HepG2 (cell line): ENCODE measurements at places on chromosomes 5 and 9. TPM values are rescaled to one million over a fixed set of nuclear protein-coding genes. Genes with fewer than 3 reads are reported as not detected.

DNA sequence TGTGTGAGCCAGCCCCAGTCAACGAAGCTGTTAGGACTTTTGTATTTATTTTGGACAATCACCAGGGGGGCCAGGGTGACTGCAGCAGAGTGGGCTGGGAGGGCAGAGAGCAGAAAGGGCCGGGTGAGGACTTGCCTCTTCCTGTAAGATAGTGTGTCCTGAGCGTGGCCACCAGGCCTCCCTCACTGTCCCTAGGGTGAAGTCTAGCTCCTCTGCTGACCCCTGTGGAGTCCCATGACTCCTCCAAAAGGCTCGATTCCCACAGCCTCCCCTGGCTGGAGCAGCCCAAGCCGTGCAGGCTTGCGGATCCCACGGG lies 147.8 kb downstream of the RXRA start:
- no peaks in the 10 kb centered on the region for H3K36me3 ChIP-seq
- no peaks in the 10 kb centered on the region for H3K4me1 ChIP-seq
- H3K27ac ChIP-seq = no peak overlapping the region
- peaks cover 45% of the 10 kb centered on the region; the same call in 2 of the 3 replicates for H3K27me3 ChIP-seq

DNA sequence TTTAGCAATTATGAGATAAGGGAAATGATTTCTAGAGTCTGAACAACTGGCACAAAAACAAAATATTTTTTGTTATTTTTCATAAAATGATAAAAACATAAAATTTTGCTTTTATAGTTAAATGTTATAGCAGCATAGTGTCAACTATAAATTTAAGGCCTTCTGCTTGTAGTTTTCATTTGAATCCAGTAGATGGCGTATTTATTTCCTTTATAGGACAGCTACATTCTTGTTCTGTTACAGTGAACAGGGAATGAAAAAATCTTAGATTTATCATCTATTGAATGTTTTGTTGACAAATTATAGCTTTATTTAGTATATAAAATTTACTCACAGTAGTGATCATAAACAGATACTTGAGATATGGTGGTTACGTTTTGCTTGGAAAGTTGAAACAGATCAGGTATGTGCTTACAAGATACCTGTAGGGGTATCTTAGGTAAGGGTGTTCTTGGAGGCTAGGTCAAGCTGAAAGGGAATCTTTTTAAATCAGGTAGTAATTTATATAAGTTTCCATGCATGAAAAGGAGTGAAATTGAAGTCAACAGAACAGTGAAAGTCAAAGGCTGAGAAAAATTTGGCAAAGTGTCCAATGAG lies 239.3 kb upstream of the GRIN3A start:
- H3K27ac ChIP-seq = no peak overlapping the region
- no peak overlapping the region for H3K4me3 ChIP-seq
- no peaks in the 10 kb centered on the region for H3K36me3 ChIP-seq
- H3K4me1 ChIP-seq = no peaks in the 10 kb centered on the region
- H3K27me3 ChIP-seq = no peaks in the 10 kb centered on the region

GRCh38 chr5:61966296-61966955 lies 339.6 kb upstream of the KIF2A start:
- no peak overlapping the region for H3K4me3 ChIP-seq
- H3K4me1 ChIP-seq = no peaks in the 10 kb centered on the region

- DNase-seq = no peak
- peaks cover 16% of the 10 kb centered on the region for H3K36me3 ChIP-seq
- H3K4me3 ChIP-seq = no peak overlapping the region
- no peaks in the 10 kb centered on the region for H3K27me3 ChIP-seq
- peaks cover 7% of the 10 kb centered on the region; the same call in 1 of the 2 replicates for H3K4me1 ChIP-seq
- no peak overlapping the region for H3K27ac ChIP-seq
Measured at GRCh38 chr9:97906236-97906831, 16.0 kb downstream of the TRMO start.

GRCh38 chr9:30075451-30076199 lies 2308.8 kb upstream of the ACO1 start:
- H3K4me1 ChIP-seq = no peaks in the 10 kb centered on the region
- peak; percentile 1 for DNase-seq
- H3K4me3 ChIP-seq = no peak overlapping the region
- H3K27ac ChIP-seq = no peak overlapping the region
- no peaks in the 10 kb centered on the region for H3K36me3 ChIP-seq

- no peak overlapping the region for H3K27ac ChIP-seq
- no peaks in the 10 kb centered on the region for H3K27me3 ChIP-seq
- DNase-seq = peak; percentile 15
- H3K36me3 ChIP-seq = peaks cover 48% of the 10 kb centered on the region
- no peak overlapping the region for H3K4me3 ChIP-seq
Measured at GRCh38 chr5:76604838-76605237, 18.4 kb downstream of the F2RL2 start.

GRCh38 chr5:169024421-169024820 lies 276.5 kb downstream of the SLIT3 start:
- H3K36me3 ChIP-seq = no peaks in the 10 kb centered on the region
- no peaks in the 10 kb centered on the region for H3K4me1 ChIP-seq
- no peak overlapping the region for H3K27ac ChIP-seq
- peaks cover 11% of the 10 kb centered on the region; the same call in 1 of the 3 replicates for H3K27me3 ChIP-seq
- no peak for DNase-seq

DNA sequence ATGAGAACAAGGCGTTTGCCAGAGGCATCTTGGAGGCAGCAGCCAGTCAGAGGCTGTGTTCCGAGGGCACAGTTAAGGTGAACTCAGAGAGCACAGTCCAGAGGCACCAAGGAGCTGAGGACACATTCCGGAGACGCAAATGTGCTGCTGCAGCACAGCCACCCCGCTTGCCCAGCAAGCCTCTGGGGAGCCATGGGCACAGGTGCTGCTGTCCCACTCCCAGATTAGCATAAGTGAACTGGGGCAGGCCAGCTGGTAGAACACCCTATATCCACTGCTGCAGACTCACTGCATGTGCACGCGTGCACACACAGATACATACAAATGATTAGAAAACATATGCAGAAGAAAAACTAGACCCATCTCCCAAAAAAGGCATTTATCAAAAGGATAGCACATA lies 164.5 kb downstream of the EBF1 start:
- H3K4me3 ChIP-seq = no peak overlapping the region
- no peaks in the 10 kb centered on the region for H3K36me3 ChIP-seq
- no peaks in the 10 kb centered on the region for H3K4me1 ChIP-seq
- H3K27me3 ChIP-seq = peaks cover 3% of the 10 kb centered on the region; the same call in 1 of the 3 replicates
- DNase-seq = no peak

- H3K4me3 ChIP-seq = no peak overlapping the region
- DNase-seq = no peak
- H3K27ac ChIP-seq = no peak overlapping the region
- no peaks in the 10 kb centered on the region for H3K4me1 ChIP-seq
Measured at GRCh38 chr5:116970318-116970717, 395.7 kb upstream of the SEMA6A start.

- H3K27ac ChIP-seq = no peak overlapping the region
- no peaks in the 10 kb centered on the region for H3K27me3 ChIP-seq
- H3K4me3 ChIP-seq = no peak overlapping the region
- DNase-seq = peak; percentile 21
- no peaks in the 10 kb centered on the region for H3K36me3 ChIP-seq
- H3K4me1 ChIP-seq = peaks cover 40% of the 10 kb centered on the region
Measured at GRCh38 chr5:56314529-56314928, 81.4 kb upstream of the ANKRD55 start.

- H3K4me1 ChIP-seq = no peaks in the 10 kb centered on the region
- H3K27ac ChIP-seq = no peak overlapping the region
- no peak for DNase-seq
- H3K4me3 ChIP-seq = no peak overlapping the region
- H3K36me3 ChIP-seq = no peaks in the 10 kb centered on the region
Measured at GRCh38 chr5:97499605-97500004, 316.6 kb upstream of the RIOK2 start.

- no peak for DNase-seq
- H3K4me3 ChIP-seq = no peak overlapping the region
- H3K27me3 ChIP-seq = no peaks in the 10 kb centered on the region
- no peak overlapping the region for H3K27ac ChIP-seq
Measured at GRCh38 chr5:10518347-10518746, 45.5 kb upstream of the ANKRD33B start.

DNA sequence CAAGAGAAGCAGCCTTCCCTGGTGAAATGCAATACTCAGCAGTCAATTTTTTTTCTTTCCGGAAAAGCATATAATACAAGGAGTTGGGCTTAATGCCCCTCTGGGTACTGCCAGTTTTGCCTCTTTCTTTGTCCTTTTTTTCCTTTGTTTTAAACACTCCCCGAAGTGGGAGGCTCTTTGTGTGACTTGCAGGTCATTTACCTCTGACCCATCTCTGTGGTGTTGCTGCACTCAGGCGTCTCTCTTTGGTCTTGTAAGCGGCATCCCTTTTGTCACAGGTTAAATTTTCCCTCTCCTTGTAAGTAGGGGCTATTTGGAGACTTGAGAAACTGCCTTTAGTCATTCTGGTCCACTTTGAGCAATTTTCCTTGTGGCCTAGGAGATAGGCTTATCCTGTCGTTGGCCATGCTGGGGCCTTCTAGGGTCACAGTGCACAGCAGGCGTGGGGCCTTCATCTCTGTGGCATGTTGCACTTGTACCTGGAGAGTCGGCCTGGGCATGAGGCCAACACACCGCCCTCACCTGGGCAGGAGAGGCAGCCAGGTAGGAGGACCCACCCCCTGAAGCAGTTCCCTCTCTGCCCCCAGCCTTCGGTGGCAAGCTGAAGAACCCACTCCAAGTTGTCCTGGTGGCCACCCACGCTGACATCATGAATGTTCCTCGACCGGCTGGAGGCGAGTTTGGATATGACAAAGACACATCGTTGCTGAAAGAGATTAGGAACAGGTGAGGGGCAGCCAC lies 27.7 kb upstream of the CTSL start:
- no peaks in the 10 kb centered on the region for H3K4me1 ChIP-seq
- H3K27ac ChIP-seq = no peak overlapping the region
- no peak overlapping the region for H3K4me3 ChIP-seq
- H3K27me3 ChIP-seq = no peaks in the 10 kb centered on the region

- no peaks in the 10 kb centered on the region for H3K36me3 ChIP-seq
- H3K27ac ChIP-seq = no peak overlapping the region
- H3K4me1 ChIP-seq = no peaks in the 10 kb centered on the region
- no peak for DNase-seq
Measured at GRCh38 chr9:16535555-16535954, 334.9 kb downstream of the BNC2 start.

DNA sequence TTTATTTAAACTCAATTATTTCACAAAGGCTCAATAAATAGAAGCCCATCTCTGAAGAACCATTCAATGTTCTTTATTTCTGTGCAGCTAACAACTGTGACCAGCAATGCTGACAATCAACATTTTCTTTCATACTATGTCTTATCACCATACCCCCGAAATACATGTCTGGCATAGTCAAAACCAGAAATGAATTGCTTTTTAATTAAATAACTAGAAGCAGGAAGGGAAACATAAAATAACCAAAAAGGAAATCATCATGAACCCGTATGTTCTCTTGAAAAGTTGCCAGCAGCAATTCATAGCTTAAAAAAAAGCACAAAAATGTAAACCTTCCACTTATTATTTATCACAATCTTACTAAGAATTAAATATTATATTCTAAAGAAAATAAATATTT lies 212.4 kb downstream of the TMEM232 start:
- no peak overlapping the region for H3K27ac ChIP-seq
- H3K36me3 ChIP-seq = no peaks in the 10 kb centered on the region
- H3K27me3 ChIP-seq = no peaks in the 10 kb centered on the region
- DNase-seq = no peak
- H3K4me1 ChIP-seq = no peaks in the 10 kb centered on the region

DNA sequence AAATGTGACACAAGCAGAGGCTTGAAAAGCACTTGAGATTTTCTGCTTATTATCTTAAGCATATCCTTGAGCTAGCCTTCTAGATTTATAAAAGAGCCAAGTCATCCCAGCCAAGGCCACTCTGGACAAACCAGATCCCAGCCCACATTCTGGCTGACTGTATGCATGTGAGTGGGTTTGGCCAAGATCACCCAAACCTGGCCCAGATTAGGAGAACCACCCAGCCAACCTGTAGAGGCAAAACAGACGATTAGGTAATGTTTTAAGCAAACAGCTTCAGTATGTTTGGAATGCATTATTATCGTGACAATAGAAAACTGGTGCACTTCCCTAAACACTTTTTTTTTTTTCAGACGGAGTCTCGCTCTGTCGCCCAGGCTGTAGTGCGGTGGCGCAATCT lies 151.9 kb downstream of the SPATA31D1 start:
- H3K4me1 ChIP-seq = no peaks in the 10 kb centered on the region
- H3K4me3 ChIP-seq = no peak overlapping the region
- DNase-seq = no peak
- no peak overlapping the region for H3K27ac ChIP-seq
- H3K27me3 ChIP-seq = no peaks in the 10 kb centered on the region
- H3K36me3 ChIP-seq = no peaks in the 10 kb centered on the region

- DNase-seq = no peak
- H3K4me1 ChIP-seq = no peaks in the 10 kb centered on the region
Measured at GRCh38 chr9:69818750-69819345, 1.8 kb upstream of the CFAP95 start.

DNA sequence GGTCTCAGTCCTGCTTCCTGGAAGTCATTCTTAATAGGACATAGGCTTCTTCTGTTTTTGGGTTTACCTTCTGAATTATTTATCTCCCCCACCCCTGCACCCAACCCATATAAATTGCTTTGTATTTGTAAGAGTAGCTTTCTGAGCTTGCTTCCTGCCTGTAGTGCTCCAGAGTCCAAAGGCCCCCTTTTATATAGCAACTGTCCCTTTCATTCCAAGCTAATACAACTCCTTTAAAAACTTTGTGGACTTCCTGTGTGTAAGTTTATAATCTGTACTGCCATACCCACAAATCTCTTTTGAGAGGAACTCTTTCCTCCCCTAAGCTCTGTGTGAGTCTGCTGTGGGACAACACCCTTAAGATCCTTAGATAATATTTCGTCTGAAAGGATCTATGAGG lies 7.8 kb downstream of the JAK2 start:
- no peak overlapping the region for H3K27ac ChIP-seq
- H3K36me3 ChIP-seq = no peaks in the 10 kb centered on the region; the same call in 1 of the 2 replicates
- no peaks in the 10 kb centered on the region for H3K27me3 ChIP-seq
- H3K4me1 ChIP-seq = peaks cover 12% of the 10 kb centered on the region; the same call in 1 of the 2 replicates
- no peak overlapping the region for H3K4me3 ChIP-seq

DNA sequence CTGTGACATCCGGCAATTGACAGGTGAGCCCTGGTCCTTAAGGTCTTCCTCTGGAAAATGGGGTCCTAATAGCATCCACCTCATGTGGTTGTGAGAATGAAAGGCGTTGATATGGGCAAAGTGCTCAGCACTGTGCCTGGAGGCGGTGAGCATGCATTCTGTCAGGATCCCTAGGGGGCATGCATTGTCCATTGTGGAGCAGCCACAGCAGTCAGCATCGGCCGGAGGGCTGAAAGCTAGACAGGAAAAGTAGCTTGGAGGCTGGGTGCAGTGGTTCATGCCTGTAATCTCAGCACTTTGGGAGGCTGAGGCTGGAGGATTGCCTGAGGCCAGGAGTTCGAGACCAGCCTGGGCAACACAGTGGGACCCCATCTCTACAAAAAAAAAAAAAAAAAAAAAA lies 122.2 kb downstream of the LHX2 start:
- peaks cover 15% of the 10 kb centered on the region for H3K4me1 ChIP-seq

GRCh38 chr5:133291524-133291923 lies 239.7 kb downstream of the HSPA4 start:
- no peak overlapping the region for H3K27ac ChIP-seq
- no peak for DNase-seq
- H3K4me3 ChIP-seq = no peak overlapping the region
- no peaks in the 10 kb centered on the region for H3K36me3 ChIP-seq

Gene MOB3B
- 0.03 and 0.09 TPM in 2 replicates for total RNA-seq

Gene LRRC26
- total RNA-seq = not detected in 2 replicates

Gene MYOZ3
- not detected in 2 replicates for total RNA-seq

Gene IL3
- not detected in 2 replicates for total RNA-seq

Gene TESK1
- total RNA-seq = 3.1 and 7.3 TPM in 2 replicates

Gene SHC3
- 0.89 and 1.1 TPM in 2 replicates for total RNA-seq
